Suppressor macrophage treated with lipopolysaccharide for 4 hours (primary cell): ENCODE measurements at places on chromosomes 12 and 14.

GRCh38 chr14:74275241-74275841, 27.4 kb downstream of the ABCD4 start:
- DNase-seq, result no peak

- no peak for DNase-seq
Observed at GRCh38 chr12:111035578-111036301, 115.4 kb upstream of the MYL2 start.

DNA sequence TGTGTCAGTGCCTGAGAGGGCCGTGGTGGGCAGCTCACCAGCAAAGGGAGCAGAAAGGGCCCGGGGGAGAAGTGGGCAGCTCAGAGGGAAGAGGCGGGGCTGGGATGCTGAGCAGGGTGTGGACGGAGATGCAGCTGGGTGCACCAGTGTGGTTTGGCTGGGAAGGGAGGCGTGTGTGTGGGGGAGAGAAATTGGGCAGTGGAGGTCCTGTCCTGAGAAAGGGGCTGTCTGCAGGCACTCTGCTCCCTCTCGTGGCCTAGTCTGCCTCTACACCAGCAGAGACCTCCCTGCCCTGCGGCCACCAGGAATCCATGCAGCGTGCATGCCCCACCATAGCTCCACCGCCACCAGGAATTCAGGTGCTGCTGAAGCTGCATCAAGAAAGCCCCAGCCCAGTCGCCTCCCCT, 6.4 kb downstream of the TMEM121 start:
- DNase-seq, result no peak

DNA sequence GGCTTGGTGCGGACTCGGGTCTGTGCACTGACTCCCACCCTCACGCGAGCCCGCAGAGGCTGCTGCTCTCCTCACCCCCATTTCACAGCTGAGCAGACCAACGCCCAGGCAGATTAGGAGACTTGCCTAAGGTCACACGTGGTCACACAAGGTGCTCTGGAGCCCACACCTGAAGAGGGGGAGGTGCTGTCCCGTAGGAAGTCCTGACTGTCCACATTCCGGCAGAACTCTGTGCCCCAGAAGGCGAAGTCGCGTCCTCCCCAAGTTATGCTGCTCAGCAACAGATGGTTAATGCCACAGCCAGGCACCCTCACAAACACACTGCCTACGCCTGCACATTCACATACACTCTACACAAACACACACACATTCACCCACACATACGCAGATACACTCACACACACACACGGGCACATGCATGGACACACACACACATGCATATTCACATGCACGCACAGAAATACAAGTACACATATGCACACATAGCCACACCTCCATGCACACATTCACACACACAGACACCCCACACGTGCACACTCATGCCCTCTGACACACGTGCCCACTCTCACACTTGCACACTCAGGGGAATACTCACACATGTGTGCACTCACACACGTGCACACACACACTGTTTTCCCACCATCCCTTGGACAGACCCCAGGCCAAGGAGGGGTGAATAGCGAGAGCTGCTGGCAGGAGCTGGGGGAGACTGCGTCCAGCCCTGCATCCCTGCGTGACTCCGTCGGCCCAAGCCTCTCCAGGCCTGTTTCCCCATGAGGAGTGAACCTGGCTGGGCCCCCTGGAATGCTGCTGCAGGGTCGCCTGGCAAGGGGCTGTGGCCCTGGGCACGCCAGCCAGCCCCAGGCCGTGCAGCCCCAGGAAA, 4.1 kb downstream of the C14orf180 start:
- no peak for DNase-seq

- no peak for DNase-seq
Observed at GRCh38 chr12:67040861-67041137, 228.4 kb upstream of the CAND1 start.

DNA sequence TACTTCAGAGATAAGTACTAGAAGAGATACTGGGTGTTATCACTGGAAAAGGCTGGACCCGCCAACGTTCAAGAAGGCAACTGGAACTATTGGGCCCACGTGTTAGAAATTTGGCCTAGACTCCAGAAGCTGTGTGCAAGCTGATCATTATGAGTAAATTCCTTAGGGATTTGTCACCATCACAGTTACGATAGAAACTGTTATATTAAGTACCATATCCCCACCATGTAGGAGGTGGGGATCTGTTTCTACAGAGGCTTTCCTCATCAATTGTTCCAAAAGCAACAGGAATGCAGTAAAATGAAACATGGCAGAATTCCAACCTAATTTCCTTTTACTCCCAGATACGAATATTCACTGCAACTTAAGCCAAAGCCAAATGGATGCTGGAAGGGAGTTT, 170.7 kb downstream of the NOVA1 start:
- DNase-seq, result no peak

GRCh38 chr12:53659011-53659551, 16.8 kb downstream of the ATP5MC2 start:
- no peak for DNase-seq

- DNase-seq, result no peak
Observed at GRCh38 chr12:5034603-5035002, 9.1 kb upstream of the KCNA5 start.

- peak; percentile 80 for DNase-seq
Observed at GRCh38 chr14:49853572-49854375, 1.2 kb upstream of the NEMF start.

DNA sequence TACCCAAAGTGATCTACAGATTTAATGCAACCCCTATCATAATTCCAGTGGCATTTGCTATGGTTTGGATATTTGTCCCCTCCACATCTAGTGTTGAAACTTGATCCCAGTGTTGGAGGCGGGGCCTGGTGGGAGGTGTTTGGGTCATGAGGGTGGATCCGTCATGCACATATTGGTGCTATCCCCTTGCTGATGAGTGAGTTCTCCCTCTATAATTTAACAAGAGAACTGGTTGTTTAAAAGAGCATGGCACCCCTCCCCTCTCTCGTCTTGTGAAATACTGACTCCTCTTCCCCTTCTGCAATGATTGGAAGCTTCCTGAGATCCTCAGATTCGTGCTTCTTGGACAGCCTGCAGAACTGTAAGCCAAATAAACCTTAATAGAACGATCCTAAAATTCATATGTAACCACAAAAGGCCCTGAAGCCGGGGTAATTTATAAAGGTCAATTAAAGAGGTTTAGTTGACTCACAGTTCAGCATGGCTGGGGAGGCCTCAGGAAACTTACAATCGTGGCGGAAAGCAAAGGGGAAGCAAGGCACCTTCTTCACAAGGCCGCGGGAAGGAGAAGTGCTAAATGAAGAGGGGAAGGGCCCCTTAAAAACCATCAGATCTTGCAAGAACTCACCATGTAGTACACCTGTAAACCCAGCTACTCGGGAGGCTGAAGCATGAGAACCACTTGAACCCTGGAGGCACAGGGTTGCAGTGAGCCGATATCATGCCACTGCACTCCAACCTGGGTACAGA, 41.2 kb downstream of the SLC39A9 start:
- DNase-seq, result peak; percentile 20

- DNase-seq, result no peak
Observed at GRCh38 chr14:71139294-71139946, 232.2 kb downstream of the PCNX1 start.

DNA sequence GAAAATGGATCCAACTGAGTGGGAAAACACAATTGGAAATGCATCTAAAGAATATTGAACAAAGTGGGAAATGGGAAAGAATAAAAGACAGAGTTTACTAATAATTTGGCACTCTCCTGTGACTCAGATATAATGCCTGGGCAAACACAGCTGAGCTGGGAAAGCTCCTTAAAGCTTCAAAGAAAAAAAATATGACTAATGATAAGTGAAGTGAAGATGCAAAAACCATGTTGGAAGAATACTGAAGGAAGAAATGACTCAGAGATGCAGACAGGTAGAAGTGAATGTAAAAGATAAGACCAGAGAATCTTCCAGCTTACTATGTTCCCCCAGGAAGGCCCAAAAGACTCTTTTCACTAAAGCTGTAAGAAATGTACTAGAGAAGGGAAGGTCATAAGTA, 62.4 kb upstream of the FOXG1 start:
- DNase-seq, result no peak

DNA sequence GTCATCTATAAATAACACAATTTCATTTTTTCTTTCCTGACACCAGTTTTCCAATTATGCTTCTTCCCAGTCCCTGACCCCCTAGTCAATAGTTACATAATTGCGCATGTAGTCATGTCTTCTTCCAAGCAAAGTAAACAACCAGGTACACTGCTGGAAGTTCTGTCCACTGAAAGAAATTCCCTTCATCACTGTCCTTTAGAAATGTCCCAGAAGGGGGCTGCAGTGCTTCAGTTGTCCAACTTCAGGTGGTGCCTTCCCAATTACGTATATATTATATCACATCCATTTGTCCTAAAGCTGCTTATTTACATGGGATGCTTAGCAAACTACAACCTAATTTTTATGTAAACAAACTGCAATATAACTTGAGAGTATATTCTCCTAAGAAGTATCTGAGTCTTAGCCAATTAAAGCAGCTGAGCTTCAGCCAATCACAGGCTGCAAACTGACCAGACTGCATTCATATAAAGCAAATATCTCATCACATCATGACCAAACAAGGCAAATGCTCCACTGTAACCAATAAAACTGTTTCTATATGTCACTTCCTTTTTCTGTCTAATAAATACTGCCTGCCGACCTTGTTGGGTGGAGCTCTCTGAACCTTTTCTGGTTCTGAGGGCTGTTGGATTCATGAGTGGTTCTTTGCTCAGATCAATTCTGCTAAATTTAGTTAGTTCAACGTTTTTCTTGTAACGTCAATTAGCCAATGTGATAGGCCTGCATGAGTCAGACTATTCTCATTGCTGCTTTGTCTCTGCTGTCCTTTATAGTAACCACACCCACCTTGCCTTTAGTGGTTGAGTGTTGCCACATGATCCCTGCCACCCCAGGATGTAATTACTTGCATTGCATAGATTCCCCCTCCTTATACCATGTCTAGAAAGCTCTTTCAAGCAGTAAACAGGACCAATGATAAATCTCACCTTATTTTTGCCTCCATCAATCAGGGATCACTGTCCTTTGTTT, 239.3 kb downstream of the ALG10B start:
- peak; percentile 2 for DNase-seq

GRCh38 chr12:6066651-6067050, 57.8 kb downstream of the VWF start:
- DNase-seq, result no peak

DNA sequence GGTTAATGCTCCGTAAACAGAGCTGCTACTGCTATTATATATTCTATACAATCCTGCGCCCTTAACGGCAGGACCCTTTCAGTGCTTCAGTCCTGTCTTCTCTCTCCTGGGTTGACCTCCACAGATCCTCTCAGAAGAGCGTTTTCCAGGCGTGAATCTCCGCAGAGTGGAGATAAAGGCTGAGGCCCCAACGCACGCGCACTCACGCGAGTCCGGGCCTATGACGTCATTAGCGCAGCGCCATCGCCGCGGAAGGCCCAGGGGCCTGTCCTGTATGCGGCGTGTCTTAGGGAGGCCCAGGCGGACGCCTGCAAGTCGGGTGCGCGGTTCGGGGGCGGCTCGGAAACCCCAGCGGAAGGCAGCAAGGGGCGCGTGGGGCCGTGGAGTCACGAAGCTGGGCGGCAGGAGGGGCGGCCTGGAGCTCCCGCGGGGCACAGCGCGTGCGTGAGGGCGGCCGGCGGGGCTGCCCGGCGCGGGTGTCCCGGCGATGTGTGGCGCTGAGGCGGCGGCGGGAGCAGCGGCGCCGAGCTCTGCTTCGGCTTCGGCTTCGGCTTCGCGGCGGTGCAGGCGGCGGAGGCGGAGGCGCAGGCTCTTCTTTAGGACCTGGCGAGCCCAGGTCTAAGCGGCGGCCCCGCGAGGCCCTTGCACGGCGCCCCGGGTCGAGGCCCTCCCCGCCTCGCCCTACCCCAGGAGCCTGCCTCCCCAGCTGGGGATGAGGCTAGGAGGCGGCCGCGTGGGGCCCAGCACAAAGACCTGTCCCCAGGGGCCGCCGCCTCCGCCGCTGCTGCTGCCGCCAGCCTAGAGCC, at the start of gene MAPKAPK5:
TSS of gene MAPKAPK5 (plus strand) at position 479 of the 806 bp plus-strand sequence. CDS start 506 bp downstream, outside the sequence.
- DNase-seq, result peak; percentile 97

- no peak for DNase-seq
Observed at GRCh38 chr12:42756841-42757623, 167.5 kb upstream of the PRICKLE1 start.

DNA sequence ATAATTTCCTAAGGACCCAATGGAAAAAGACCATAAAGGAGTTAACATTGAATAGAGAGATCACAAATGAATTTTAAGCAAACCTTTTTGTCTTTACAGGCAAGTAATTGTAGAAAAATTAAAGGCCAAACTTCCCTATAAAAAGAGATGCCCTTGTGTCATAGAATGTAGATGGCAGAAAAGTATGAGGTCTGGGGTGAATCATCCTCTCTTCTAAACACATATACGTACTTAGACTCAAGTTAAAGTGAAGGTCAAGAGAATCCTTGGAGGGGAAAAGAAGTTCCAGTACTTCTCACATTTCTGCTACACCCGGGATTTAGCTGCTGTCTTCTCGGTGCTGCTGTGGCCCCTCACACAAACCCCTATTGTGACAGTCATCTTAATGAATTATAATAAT, 116.2 kb upstream of the ARID2 start:
- no peak for DNase-seq

DNA sequence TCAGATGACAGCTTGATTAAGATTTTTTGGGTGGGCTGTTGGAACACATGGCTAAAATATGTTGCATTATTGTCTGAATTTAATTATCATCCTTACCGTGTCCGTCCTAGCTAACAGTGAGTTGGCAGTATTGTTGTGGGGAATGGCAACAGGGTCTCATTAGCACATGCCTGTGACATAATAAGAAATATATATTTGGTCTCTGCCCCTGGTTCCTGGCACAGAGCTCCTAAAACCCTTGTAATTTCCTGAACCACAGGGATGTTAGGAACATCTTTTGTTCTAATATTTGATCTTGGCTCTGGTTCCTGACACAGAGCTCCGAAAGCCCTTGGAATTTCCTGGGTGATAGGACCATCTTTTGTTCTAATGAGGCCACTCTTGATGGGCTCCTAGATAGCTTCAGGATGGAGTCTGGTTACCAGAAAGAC, 76.0 kb downstream of the SYNE2 start:
- DNase-seq, result no peak

- no peak for DNase-seq
Observed at GRCh38 chr14:92565040-92565717, 51.6 kb downstream of the RIN3 start.

GRCh38 chr12:8947737-8948136, 1.7 kb downstream of the M6PR start:
- peak; percentile 54 for DNase-seq

DNA sequence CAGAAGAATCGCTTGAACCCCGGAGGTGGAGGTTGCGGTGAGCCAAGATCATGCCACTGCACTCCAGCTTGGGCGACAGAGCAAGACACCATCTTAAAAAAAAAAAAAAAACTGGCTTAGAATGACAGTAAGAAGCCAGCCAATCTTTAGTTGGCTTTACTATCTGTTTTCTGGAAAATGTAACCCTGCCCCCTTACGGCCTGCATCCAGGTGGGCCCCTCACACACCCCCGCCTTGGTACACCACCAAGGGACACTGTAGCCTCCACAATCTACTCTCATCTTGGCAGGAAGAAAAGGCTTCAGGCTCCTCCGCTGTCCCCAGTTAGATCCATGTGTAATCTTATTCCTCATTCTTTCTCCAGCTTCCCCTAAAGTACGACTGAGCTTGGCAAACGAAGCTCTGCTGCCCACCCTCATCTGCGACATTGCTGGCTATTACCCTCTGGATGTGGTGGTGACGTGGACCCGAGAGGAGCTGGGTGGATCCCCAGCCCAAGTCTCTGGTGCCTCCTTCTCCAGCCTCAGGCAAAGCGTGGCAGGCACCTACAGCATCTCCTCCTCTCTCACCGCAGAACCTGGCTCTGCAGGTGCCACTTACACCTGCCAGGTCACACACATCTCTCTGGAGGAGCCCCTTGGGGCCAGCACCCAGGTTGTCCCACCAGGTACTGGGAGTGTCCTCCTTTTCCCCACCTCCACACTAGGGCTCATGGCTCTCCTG, 6.6 kb downstream of the TAPBPL start:
- no peak for DNase-seq

GRCh38 chr14:99529899-99530298, 48.7 kb downstream of the CCNK start:
- no peak for DNase-seq
